Left renal pelvis (tissue), 4 donors: ENCODE measurements at places on chromosomes 6 and 20.

GRCh38 chr6:114712129-114712662, 369.4 kb upstream of the HS3ST5 start:
- DNase-seq, result no peak

DNA sequence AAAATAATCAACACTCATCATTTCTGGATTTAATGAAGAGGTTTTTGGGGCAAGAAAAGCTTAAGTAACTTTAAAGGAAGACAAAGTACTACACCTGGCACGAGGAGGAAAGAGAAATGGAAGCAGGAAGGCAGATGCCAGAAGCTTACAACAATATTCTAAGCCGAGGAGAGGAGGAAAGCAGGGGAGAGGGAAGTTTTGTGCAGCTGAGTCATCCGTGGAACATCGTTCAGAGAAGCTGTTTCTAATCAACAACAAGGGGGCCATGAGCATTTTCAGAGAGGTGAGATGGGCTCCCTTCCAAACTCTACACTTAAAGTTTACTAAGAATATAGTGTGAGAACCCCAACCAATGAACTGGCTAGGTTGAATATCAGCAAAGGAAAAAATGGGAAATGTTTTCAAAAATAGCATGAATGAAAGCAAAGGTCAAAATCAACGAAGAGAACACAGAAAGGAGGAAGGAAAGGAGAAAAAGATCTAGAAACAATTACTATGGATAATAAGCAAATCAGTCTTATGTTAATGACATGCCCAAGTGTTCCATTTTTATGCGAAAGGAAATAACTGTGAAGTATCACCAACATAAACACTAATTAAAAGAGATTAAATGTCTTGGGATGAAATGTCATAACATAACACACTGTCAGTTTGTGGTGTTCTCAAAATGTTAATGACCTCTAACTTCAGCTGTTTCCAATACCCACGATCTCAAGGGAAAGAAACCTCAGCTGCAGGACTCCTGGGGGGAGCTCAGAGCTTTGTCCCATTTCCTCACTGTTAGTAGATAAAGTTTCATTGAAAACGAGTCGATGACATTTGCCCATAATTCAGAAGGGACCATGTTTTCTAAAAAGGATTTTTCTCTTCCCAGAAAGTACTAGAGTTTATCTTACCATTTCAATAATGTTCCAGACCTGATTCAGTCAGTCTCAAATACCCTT, 203.4 kb upstream of the STXBP5 start:
- DNase-seq, result no peak

- no peak for DNase-seq
Measured at GRCh38 chr6:48184648-48185047, 73.7 kb upstream of the PTCHD4 start.

DNA sequence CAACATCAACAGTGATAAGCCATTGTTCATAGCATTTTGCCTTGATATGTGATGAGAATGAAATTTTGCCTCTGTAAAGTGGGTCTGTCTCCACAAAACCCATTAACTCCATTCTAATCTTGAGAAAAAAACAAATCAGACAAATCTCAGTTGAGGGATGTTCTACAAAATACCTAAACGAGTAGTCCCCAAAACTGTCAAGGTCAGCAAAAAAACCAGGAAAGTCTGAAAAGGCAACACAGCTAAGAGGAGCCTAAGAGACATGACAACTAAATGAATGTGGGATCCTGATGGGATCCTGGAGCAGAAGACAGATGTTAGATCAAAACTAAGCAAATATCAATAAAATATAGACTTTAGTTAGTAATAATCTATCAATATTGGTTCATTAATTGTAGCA, 431.6 kb upstream of the SPTLC3 start:
- no peak for DNase-seq

DNA sequence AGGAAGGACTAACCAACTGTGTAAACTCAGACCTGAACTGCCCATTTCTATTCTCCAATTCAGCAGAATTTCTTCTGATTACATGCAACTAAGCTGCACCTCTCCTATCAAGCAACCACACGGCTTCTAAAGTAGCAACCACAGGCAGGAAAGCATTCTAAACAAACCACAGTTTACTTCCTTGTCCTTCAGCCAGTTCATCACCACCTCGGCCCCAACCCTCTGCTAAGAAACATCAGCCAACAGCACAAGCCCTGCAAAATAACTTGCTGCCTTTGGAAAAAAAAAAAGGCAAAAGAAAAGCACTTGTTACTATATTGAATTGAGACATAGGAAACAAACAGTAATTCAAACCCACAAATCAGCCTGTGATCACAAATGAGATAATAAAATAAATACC, 140.3 kb downstream of the NFATC2 start:
- no peak for DNase-seq

DNA sequence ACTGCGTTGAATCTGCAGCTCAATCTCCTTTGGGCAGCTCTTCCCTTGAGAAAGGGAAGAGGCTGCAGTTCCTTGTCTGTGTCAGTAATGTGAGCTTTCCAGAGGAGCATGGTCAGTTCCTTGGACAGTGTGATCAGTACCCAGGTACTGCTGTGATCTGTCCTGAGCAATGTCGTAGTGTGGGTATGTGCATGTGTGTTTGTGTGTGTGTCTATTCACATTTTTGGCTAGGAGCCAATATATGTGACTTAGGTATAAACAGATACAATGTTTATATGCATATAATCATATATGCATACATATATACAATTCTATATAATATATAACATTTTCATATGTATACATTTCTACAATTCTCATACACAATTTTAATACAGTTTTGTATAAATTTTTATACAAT, 85.4 kb upstream of the OLIG3 start:
- DNase-seq, result no peak

GRCh38 chr20:25242231-25242630, 5.7 kb upstream of the PYGB start:
- no peak for DNase-seq

DNA sequence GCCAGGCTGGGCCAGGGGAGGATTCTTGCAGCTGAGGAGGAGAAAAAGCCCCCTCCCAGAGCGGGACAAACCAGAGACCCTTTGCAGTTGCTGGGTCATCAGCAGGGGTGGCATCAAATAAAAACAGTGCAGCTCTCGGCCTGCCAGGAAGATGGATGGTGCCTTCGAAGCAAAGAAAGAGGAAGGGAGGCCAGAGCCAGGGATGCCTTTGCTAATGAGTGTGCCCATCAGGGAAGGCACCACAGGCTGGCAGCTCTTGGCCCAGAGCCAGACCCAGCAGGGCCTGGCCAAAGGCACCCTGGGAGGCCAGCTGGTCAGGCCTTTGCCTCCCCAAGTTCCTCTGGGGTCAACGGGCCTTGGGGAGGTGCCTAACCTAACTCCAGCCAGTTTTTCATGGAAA, 26.3 kb upstream of the ZNF318 start:
- no peak for DNase-seq

GRCh38 chr6:35302604-35303241, 5.1 kb downstream of the DEF6 start:
- no peak for DNase-seq

GRCh38 chr6:149752600-149753373, 3.2 kb downstream of the PCMT1 start:
- no peak for DNase-seq

DNA sequence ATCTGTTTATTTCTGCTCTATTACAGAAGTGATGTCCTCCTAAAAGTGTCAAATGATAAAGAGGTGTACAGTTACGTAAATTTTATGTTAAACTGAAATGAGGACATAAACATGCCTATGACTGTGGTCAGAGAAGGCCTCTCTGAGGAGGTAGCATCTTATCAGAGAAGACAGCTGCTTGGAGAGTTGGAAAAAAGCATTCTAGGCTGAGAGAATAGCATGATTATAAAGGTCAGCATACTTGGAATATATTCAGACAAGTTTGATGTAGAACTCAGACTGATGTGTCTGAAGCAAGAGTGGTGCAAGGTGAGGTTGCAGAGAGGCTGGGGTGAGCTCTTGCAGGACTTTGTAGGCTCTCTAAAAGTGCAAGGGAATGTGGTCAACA, 3.1 kb upstream of the PCNA start:
- DNase-seq, result no peak

- DNase-seq, result no peak
Measured at GRCh38 chr6:6723921-6724538, 135.5 kb downstream of the LY86 start.

DNA sequence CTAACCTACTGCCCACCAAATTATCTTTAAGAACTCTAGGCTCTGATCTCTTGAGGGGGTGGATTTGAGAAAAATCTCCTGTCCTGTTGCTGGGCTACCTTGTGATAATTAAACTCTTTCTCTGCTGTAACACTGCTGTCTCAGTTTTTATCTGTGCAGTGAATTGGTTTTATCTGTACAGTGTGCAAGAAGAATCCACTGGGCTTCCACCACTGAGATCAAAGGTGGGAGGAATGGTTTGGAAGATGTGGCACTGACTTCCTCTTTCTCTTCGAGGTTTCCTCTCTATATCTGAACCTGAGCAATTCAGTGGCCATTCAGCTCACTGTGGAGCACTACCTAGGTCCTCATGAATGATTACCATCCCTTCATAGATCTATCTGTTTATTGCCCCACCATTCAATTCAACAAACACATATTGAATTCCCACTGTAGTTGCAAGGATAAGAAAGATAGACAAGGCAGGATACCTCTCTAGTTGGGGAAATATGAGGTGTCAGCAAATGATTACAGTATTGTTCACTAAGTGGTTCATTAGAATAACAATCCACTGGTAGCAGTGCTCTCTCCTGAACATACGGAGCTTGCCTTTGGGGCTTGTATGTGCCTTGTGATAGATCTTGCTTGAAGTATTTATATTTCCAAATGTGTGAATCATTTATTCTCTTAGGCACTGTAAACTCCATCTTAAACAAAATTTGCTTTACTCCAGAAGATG, 172.1 kb upstream of the ARG1 start:
- DNase-seq, result no peak

GRCh38 chr6:150142097-150142669, 661 bp upstream of the PPP1R14C start:
- no peak for DNase-seq

DNA sequence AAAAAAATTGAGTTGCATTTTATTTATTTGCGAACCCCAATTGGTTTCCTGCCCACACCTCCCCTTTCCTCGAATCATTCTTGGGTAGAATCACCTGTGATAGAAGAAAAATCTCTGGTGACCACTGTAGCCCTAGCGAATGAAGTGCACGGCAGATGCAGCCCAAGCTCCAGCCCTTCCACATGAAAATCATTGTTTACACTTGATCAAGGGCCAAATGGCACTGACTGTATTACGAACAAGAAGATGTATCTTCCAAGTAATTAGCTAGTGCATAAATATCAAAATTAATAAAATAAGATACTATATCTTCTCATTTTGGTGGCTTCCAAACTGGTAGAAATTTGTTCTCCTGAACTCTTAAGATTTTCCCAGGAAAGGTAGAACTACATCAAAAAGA, 93.4 kb upstream of the ARID1B start:
- DNase-seq, result no peak

DNA sequence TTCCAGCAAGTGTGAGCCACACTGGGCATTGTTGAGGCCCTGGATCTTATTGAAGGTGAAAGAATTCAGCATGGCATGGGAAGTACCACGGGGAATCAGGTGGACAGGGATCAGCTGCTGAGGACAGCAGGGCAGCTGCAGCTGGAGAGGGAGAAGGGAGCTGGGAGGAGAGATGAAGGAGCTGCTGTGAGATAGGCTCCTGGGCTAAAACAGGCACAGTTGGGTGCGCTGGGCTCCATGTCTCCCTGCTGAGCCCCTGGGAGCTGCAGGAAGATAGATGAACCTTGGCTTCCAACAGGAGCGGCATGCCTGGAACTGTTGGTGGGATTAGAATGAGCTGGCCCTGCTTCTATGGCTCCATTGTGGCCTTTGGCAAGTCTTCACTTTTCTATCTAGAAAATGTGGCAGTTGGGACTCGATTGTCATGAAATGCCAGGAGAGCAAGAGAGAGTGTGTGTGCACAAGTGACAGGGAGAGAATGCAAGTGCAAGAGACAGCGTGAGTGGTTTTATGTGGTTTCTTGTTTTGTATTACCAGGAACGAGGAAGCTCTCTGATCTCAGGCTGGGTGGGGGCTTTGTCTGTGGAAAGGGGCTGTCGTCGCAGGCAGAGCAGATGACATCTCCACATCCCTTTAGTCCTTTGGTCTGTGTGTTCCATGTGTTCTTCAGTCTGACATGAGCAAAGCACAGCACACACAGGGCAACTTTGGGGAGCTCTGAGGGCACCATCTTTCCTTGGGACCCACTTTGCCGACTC, 20.4 kb downstream of the SNPH start:
- DNase-seq, result no peak

DNA sequence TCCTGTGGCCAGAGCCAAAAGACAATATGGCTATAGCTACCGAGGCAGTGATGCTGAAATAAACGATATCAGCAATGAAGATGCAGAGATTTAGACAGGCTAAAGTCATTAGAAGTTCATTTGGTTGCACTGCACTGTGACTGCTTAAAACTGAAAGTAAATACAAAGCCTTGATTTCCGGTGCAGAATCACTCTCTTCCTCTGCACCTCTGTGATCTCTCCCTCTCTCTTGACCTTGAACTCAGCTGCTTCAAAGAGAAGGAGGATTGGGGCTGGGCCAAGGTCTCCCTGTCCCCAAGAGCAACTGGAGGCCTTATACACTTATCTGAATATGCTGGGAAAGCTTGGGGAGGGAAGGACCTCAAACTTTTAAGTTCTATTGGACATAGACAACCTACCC, 34.6 kb upstream of the SPACA1 start:
- DNase-seq, result no peak

GRCh38 chr20:21125072-21125848, 622 bp upstream of the KIZ start:
- DNase-seq, result no peak

- no peak for DNase-seq
Measured at GRCh38 chr6:155221086-155221485, 42.7 kb upstream of the CLDN20 start.

- no peak for DNase-seq
Measured at GRCh38 chr6:156777577-156778453, 637 bp downstream of the ARID1B start.

- no peak for DNase-seq
Measured at GRCh38 chr6:25165800-25166199, 113.4 kb upstream of the CARMIL1 start.

GRCh38 chr6:35495258-35496035, 1.4 kb downstream of the TEAD3 start:
- DNase-seq, result no peak

DNA sequence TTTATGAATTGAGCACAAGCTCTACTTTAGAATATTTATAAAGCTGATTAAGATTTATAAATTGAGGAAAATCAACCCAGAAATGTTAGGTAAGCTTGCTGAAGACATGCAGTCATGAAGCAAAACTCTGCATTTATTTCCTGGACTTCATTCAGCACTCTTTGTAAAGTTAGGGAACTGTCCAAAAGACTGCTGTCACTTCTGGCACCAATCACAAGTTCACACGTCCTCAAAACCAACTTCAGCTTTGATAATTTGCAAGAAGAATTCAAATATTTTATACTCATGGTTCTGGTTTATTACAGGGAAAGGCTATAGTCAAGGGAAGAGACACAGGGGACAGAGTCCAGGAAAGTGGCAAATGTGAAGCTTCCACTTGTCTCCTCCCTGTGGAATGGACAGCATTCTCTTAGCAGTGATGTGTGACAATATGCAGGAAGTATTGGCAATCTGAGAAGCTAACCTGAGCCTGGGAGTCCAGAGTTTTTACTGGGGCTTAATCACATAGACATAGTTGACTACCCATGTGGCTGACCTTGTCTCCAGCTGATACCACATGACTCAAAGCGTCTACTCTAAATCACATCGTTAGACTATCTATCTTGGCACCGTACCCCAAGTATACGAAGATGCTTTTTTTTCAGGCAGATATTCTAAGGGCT, 85.4 kb downstream of the PPP1R14C start:
- no peak for DNase-seq
